Stimulated activated CD4-positive, alpha-beta T cell treated with anti-CD3 and anti-CD28 coated beads, Interleukin-4, amount 100 ng/mL, for 24 hours (primary cell): ENCODE measurements at places on chromosomes 3 and 15.

DNA sequence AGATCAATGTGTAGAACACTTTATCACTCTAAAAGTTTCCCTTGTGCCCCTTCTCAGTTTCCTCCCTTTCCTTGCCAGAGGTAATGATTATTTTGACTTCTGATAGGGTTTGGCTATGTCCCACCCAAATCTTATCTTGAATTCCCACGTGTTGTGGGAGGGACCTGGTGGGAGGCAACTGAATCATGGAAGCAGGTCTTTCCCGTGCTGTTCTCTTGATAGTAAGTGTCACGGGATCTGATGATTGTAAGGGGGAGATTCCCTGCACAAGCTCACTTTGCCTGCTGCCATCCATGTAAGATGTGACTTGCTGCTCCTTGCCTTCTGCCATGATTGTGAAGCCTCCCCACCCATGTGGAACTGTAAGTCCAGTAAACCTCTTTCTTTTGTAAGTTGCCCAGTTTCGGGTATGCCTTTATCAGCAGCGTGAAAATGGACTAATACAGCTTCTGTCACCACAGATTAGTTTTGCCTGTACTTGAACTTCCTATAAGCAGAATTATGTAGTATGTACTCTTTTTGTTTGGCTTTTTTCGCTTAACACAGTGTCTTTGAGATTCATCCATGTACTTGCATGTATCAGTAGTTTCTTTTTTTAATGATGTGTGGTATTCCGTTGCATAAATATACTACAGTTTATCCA, 7.2 kb downstream of the FEM1B start:
- DNase-seq: no peak

DNA sequence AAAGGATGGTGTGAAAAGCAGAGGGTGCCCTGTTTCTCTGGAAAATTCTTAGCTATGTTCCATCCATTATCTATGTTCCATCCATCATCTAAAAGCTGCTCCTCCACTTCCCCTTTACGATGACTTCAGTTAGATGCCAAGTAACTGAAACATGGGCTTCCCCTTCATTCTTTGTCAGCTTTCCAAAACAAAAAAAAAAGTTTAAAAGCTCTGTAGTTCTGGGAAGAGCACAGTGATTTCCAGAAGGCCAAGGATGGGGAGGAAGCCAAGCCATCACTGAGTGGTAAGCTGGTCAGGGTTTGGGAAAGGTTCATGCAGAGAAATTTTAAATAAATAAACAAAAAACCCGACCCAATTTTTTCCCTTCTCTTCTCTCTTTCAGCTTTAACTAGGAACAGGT, 111.5 kb downstream of the CFAP44 start:
- no peak for DNase-seq

GRCh38 chr15:66702787-66703539, 927 bp downstream of the SMAD6 start:
- no peak for DNase-seq

GRCh38 chr15:26421065-26421464, 351.8 kb downstream of the GABRB3 start:
- DNase-seq: no peak

DNA sequence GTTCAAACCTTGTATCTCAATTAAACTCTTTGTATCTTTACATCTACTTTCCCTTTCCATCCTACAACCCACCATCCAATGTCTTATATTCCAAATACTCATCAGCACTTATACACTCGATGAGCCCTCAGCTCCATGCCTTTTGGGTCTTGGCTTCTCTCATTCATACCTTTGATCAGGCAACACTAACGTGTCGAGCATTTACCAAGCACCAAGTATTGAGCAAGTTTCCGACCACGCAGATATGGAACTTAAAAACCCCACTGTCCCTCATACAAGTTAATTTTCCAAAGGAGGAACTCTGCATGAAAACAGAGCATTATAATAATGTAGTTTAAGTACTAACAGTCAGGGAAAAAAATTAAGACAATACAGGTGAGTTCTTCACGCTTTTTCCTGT, 102.8 kb downstream of the IL1RAP start:
- no peak for DNase-seq

GRCh38 chr15:71792521-71792920, 17.8 kb upstream of the NR2E3 start:
- DNase-seq: no peak

- no peak for DNase-seq
Measured at GRCh38 chr15:69076756-69077155, 62.3 kb downstream of the NOX5 start.

DNA sequence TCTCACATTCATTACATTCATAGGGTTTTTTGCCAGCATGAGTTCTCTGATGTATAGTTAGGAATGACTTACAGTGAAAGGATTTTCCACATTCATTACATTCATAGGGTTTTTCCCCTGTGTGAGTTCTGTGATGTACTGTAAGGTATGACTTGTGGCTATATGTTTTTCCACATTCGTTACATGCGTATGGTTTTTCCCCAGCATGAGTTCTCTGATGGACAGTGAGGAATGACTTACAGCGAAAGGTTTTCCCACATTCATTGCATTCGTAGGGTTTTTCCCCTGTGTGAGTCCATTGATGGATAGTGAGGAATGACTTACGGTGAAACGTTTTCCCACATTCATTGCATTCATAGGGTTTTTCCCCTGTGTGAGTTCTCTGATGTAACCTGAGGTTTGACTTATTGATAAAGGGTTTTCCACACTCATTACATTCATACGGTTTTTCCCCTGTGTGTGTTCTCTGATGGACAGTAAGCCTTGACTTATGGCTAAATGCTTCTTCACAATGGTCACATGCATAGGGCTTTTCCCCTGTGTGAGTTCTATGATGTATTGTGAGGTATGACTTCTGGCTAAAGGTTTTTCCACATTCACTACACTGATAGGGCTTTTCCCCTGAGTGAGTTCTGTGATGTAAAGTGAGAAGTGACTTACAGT, 47.4 kb downstream of the ZNF717 start:
- no peak for DNase-seq

DNA sequence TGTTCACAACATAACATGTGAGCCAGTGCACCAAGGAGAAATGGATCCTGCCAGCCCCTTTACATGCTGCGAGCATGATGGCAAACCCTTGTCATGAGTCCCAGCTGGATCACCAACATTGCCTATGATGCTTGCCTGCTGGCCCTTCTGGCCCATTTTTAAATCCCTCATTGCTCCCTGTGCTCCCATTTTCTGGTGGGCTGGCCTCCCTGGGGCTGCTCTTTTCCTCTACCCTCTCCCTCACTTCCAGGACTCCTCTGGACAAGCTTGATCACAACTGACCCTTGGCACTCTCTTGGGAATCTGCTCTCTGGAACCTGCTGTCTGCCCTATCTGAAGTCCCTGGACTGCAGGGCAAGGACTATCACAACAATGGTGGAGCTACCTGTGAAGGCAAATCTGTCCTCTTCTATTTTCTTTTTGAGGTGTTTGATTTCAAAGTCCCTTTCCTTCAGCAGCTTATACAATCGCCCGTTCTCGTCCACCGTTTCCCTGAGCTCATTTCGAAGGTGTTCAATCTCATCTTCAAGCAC, 16.3 kb downstream of the CCDC13 start:
- DNase-seq: no peak

DNA sequence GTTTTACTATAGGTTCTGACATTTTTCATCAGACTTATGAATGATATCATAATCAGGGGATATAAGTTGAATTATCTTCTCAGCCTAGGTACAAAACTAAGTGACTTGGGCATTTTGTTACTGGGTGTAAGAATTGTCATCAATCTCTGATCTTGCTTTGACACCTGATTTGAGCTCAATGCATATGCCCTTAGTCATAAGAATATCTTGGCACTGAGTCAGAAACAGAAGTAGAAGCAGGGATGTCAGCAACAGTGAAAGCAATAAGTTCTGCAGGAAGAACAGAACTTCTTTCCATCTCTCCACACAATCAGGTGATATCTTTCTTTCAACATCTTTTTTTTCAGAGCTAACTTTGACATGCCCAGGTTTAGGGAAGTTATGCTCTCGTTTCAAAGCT, 14.6 kb downstream of the SLITRK3 start:
- DNase-seq: no peak

GRCh38 chr3:97763586-97764406, 762 bp upstream of the ARL6 start:
- no peak for DNase-seq

DNA sequence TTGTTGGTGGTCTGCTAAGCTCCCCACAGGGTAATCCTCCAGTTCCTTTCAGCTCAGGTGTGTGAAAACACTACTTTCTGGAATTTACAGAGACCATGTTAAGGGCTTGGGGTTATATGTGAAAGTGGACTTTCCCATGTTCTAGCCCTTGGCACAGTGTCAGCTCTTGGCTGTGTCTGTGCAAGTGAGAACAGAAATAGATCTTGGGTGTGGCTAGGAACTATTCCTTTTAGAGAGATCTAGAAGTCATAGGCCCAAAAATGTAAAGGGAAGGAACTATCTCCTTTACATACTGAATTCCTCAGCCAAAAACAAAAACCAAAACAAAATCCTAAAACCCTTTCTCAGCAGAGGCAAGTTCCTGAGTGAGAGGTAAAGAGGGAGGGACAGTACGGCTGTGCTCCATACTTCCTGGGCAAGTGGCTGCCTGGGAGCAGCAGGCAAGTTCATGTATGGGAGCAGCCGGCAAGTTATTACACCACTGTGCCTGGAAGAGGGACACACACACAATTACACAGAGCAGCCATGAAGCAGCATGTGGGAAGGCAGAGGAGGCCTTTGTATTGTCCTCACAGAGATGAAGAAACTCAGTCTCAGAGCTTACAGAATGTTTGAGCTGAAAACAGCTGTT, 19.9 kb upstream of the C3orf62 start:
- DNase-seq: no peak

GRCh38 chr3:50195501-50196252, 4.3 kb downstream of the GNAT1 start:
- no peak for DNase-seq

GRCh38 chr3:119073258-119074001, 38.8 kb upstream of the IGSF11 start:
- no peak for DNase-seq

- DNase-seq: no peak
Measured at GRCh38 chr15:32844118-32844711, 126.4 kb downstream of the GREM1 start.

DNA sequence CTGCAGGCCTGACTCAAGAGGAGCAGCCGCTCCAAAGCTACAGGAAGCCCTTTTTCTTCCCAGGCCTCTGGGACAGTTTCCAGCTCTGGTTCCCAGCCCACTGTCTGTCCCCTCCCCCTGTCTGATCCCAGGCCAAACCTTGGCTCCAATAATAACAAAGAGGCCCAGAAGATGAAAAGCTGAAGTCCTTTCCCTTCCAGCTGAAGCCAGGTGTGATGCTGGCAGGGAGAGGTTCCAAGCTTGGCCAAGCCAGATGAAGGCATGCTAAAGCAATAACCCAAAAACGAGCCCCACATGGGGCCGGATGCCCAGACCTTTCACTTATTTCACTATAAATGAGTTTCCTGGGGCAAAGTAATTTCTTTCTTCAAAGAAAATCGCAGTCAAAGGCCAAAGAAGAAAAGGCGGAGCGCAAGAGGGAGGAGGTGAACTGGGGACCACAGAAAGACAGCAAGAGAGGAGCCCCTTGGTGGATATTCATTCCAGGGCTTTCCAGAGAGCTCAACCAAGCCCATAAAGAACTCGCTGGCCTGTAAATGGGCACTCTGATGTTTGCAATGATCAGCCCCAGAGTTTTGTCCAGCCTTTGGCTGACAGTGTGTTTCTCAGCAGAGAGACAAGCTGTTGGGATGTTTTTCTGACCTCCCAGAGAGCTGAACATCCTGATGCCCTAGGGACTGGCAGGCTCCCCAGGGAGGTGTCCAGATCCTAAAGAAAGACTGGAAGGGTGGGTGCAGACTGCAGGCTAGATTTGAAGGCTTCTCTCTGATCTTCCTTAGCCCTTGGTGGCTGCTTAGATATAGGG, 157.6 kb downstream of the UACA start:
- no peak for DNase-seq

- DNase-seq: peak; percentile 91
Measured at GRCh38 chr3:58177747-58178527, 32.8 kb downstream of the DNASE1L3 start.

GRCh38 chr15:84734794-84735479, 13.5 kb upstream of the ZNF592 start:
- peak; percentile 78 for DNase-seq

GRCh38 chr15:28051955-28052633, 47.0 kb downstream of the OCA2 start:
- no peak for DNase-seq

DNA sequence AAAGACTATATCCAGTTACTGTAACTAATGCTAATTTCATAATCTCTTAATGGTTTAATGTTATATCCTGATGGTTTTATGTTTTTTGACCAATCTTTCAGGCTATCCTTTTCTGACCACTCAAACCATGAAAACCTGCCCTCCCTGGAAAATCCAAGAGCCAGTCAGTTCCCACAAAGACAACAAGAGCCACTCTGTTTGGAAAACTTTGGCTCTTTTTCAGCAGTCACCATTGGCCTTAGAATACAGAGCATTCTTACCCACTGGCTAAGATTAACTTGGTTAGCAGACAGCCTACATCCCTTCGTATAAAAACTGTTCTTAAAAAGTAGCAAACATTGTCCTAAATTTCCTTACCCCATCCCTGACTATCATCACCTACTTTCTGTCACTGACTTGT, 32.9 kb downstream of the ALCAM start:
- no peak for DNase-seq

GRCh38 chr3:179074656-179075055, 3.0 kb upstream of the ZMAT3 start:
- DNase-seq: no peak

DNA sequence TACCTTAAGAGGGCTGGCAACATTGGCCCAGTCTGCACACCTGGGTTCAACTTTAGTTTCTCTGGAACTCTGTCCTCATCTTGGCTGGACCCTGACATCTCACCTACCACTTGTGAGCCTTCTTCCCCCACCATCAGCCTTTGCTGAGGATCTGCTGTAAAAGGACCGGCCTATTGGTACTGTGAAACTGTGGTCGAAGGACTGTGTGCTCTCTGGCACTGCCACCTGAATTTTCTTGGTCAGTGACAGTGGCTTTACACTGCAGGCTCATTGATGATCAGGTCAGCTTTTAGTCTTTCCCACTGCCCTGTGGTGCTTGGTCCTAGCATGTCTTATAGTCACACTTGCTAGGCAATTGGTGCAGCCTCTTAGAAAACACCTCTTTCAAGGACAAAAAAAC, 86.9 kb downstream of the PEX5L start:
- DNase-seq: no peak

- no peak for DNase-seq
Measured at GRCh38 chr3:57168151-57168550, 3.0 kb upstream of the IL17RD start.

DNA sequence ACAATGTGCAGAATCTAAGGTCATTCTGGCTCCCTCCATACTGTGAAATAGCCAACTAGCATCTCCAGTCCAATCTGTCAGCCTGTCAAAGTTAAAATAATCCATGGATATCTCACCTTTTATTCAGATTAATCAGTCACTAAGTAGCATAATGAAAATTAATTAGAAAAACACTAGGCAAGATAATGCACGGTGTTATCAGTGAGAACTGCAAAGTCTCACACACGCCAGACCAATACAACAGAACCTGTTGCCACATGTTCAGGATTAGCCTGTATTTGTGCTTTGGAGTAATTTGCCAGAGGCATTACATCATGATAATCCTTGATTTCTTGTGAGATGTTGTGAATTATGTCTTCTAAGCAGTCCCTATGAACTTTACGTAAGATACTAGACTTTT, 820.4 kb upstream of the ALCAM start:
- no peak for DNase-seq

GRCh38 chr15:70576696-70577095, 186.7 kb downstream of the UACA start:
- DNase-seq: no peak
